ENCODE measurements at places on chromosomes 2 and 18.

DNA sequence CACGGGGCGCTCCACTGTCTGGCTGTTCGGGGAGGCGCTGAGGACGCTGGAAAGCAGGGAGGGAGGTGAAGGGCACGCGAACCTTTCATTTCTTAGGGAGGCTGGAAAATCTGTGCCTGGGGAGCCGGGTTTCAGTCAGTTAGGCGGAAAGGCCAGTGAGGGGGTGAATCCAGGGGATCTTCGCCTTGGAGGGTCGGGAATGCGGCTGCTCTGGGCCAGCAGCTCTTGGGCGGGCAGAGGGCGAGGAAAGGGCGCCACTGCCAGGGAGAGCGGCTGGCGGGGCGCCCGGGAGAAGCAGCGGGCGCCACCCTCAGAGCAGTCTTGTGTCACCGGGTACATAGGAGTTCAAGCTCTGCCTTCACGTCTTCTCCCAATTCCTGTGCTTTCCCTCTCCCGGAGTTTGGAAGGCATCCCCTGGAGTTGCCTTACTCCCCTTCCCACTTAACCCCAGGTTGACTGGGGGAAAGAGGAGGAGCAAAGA is 1.4 kb downstream of the CCDC85A start:
- DNase-seq = no peak
- no peaks in the 10 kb centered on the region for H3K36me3 ChIP-seq

DNA sequence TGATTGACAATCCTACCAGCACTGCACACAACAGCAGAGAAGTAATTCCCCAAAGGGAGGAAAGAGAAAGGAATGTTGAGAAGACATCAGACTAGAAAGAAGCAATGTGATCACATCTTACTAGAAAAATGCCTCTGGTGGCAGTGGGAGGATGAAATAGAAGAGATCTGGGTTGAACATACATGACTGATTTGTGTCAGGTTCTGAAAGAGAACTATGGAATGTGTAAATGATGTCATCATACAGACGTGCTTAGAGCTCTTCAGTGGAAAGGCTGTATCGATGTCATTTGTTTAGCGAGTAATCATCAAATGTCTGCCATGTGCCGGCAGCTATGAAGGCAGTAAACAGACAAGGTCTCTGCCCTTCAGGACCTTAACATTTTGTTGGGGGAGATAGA is 24.9 kb downstream of the GORASP2 start:
- H3K36me3 ChIP-seq = peaks cover 95% of the 10 kb centered on the region
- no peak overlapping the region for H3K4me3 ChIP-seq
- H3K27me3 ChIP-seq = peaks cover 3% of the 10 kb centered on the region
- H3K27ac ChIP-seq = no peak overlapping the region
- no peaks in the 10 kb centered on the region for H3K4me1 ChIP-seq

DNA sequence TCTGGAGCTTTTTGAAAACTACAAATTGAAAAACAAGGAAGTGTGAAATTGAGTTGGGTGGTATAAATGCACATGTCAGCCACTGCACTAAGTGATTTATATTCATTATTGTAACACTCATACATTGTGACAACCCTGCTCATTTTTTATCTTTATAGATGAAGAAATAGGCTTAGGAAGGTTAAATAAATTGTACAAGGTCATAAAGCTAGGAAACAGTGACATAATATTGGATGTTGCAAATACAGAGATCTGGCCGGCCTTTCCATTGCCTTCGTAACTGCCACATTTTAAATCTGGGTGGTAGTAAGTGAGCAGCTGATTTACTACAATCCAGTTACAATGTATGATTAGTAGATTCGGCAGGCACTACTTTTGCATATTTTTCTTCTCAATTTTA is 76.6 kb upstream of the LPIN2 start:
- H3K4me3 ChIP-seq = no peak overlapping the region
- H3K4me1 ChIP-seq = no peaks in the 10 kb centered on the region
- no peaks in the 10 kb centered on the region for H3K27me3 ChIP-seq

DNA sequence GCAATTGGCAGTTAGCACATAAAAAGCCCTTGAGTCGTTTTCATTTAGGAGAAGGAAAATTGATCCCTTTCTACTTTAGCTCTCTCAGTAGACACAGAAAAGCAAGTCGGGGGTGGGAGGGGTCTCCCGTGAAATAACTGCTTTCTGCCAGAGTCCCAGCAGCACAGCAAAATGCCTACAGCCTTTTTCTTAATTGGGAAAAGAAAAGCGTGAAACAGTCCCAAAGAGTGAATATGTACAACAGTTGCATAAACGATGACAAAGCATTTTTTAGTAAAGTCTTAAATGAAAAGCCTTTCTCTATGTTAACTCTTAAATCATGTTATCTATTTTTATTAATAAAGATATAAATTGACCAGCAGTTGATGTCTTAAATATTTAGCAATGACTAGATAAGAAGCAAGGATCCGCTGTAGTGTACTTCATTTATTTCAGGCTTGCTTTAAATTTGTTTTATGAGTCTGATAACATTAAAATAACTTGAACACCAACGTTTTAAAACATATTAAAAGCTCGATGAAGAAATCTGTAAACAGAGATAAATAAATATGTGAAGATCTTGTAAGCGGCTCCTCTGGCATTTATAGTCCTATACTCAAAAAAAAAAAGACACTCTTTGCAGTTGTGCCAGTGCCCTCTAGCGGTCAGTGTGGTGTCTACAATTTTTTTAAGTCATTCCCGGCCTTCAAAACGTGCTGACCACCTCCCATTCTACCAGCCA is 42.3 kb upstream of the ATIC start:
- H3K36me3 ChIP-seq = no peaks in the 10 kb centered on the region
- H3K4me3 ChIP-seq = no peak overlapping the region
- H3K27me3 ChIP-seq = no peaks in the 10 kb centered on the region
- DNase-seq = no peak

DNA sequence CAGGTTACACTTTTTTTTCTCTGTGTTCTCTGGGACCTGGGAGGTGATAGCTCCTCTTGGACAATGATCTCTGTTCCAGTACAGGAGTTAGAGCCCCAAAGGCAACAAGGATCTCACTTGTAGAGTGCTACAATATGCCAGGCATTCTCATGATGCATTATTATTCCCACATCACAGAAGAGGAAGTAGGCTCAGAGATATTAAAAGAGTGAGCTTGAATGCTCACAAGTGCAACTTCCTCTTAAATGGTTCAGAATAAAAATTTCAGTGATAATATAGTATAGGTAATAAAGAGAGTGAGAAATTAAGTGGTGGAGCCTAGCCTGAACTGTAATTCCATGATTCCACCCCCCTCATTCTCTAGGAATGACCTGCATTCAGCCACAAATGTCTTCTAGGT is 21.4 kb downstream of the POLE4 start:
- DNase-seq = no peak
- no peaks in the 10 kb centered on the region for H3K27me3 ChIP-seq
- no peaks in the 10 kb centered on the region for H3K36me3 ChIP-seq

DNA sequence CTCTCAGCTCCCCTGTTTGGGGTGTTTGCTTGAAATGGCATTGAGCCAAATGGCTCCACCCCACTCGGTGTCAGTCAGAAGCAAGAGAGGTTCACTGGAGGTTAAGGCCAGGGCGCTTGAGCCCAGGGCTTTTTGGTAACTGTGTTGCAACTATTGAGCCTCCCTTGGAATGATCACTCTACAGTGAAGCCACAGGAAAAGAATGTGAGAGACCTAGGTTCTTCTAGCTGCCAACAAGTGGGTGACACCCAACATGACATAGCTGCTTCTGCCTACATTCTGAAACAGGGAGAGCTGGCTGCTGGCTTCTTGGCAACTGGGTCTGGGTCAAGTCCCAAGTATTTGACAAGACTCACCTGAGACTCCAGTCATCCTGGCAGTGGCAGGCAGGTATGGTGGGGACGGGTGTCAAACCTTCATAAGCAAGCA is 7.1 kb upstream of the GRHL1 start:
- H3K4me1 ChIP-seq = peaks cover 6% of the 10 kb centered on the region
- no peak for DNase-seq
- H3K27ac ChIP-seq = no peak overlapping the region
- no peak overlapping the region for H3K4me3 ChIP-seq
- no peaks in the 10 kb centered on the region for H3K27me3 ChIP-seq

DNA sequence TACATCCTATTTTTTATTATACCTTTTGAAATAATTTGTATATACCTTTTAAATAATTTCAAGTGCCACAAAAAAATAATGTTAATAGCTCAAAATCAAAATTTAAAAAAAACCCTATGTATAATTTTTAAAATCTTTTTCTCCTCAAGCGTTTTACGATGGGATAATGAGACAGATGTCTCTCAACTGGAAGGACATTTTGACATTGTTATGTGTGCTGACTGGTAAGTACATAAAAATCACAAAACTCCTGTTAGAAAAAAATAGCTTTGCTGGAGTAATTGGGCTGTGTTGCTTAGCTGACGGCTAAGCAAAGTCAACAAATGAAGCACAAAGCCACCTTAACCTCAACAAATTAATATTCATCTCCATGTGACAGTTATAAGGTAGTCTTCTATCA is 198.0 kb upstream of the SIX3 start:
- H3K27me3 ChIP-seq = no peaks in the 10 kb centered on the region
- no peak for DNase-seq
- no peak overlapping the region for H3K4me3 ChIP-seq
- no peaks in the 10 kb centered on the region for H3K36me3 ChIP-seq

DNA sequence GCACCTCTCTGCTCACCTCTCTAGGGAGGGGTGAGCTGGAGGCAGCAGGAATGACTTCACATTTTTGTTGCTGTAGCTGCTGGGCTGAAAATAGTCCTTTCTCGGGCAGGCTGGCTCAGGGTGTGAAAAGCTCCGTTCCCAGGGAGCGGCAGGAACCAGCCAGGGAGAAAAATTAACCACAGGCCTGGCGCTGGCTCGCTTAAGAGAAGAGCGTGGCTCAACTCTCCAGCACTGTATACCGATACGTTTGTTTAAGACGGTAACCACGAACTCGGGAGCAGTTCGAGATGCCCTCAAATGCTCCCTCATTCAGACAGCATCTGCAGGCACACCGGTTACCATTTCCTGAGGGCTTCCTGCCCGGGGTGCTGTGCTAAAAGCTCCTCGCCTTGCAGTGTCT is 129.6 kb downstream of the CELF4 start:
- no peak overlapping the region for H3K4me3 ChIP-seq
- no peaks in the 10 kb centered on the region for H3K27me3 ChIP-seq
- no peak for DNase-seq
- peaks cover 3% of the 10 kb centered on the region for H3K4me1 ChIP-seq

DNA sequence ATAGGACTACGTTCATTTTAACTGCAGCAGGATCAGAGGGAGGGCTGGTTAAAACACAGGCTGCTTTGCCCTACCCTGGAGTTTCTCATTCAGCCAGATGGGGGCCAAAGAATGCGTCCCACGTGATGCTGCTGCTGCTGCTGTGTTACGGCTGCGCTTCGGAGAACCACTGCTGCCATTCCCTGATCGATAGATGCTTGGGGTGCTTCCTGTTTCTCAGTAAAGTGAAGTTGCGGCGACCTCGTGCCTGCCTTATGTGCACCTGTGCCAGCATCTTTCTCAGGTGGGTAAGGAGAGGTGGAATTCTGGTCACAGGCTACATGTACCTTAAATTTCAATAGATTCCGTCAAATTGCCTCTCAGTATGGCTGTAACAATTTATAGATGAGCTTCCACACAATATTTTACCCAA is 24.7 kb upstream of the TOGARAM2 start:
- H3K27ac ChIP-seq = no peak overlapping the region
- no peaks in the 10 kb centered on the region for H3K27me3 ChIP-seq
- DNase-seq = no peak
- H3K36me3 ChIP-seq = no peaks in the 10 kb centered on the region
- peak overlapping the region; percentile 6 for H3K4me3 ChIP-seq

DNA sequence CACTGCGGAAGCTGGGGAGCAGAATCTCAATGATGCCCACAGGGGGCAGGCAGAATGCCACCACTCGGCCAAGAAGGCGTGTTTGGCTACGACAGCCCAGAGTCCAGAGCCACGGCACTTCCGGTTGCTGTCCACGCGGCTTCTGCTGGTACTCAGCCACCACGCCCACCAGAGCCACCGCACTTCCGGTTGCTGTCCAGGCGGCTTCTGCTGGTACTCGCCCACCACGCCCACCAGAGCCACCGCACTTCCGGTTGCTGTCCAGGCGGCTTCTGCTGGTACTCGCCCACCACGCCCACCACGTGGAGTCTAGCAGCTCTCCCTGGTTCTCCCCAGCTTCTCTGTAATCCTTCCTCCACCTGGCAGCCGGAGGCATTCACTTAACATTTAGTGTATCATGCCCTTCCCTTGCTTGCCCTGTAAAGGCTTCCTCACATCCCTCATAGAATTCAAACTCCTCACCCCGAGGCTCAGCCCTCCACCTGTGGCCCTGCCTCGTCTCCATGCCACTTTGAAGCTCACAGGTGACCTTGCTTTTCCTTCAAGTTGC is 40.1 kb upstream of the APCDD1 start:
- H3K4me1 ChIP-seq = peaks cover 27% of the 10 kb centered on the region
- H3K27ac ChIP-seq = no peak overlapping the region
- H3K4me3 ChIP-seq = no peak overlapping the region
- H3K27me3 ChIP-seq = no peaks in the 10 kb centered on the region

GRCh38 chr2:233708942-233709341 is 3.8 kb upstream of the UGT1A5 start:
- no peak overlapping the region for H3K27ac ChIP-seq
- DNase-seq = no peak
- no peaks in the 10 kb centered on the region for H3K27me3 ChIP-seq
- H3K36me3 ChIP-seq = no peaks in the 10 kb centered on the region
- no peak overlapping the region for H3K4me3 ChIP-seq

DNA sequence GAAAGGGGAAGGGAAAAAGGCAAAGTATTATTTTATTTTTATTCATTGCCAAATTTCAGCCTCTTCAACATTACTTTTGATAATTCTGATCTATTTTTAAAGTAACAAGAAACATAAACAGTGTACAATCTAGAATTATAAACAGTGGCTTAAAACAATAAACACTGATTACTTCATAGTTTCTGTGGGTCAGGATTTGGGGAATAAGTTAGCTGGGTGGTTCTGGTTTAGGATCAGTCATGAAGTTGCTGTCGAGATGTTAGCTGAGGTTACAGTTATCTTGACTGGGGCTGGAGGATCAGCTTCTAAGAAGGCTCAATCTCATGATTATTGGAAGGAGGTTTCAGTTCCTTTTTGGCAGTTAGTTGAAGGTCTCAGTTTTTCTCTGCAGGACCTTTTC is 109.2 kb downstream of the SCN2A start:
- H3K36me3 ChIP-seq = no peaks in the 10 kb centered on the region
- no peak for DNase-seq
- H3K4me1 ChIP-seq = no peaks in the 10 kb centered on the region
- no peak overlapping the region for H3K27ac ChIP-seq
- H3K27me3 ChIP-seq = no peaks in the 10 kb centered on the region

DNA sequence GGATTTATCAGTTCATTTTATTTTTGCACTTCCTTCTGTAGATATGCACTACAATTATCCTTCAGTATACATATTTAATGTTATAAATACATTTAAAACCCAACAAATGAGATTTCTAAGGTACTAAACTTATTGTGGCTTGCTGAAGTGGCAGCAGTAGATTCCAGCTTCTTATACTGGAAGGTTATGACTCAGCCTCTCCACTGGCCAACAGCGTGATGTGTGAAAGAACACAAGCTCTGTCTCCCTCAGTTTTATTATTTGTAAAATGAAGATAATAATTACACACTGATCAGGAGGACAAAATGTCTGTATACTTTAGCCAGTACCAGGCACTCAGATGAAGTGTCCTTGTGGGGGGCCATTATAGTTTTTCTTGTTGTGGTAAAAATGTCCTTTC is 1147.1 kb downstream of the CNTNAP5 start:
- peaks cover 31% of the 10 kb centered on the region for H3K4me1 ChIP-seq
- H3K27me3 ChIP-seq = no peaks in the 10 kb centered on the region
- DNase-seq = no peak
- H3K36me3 ChIP-seq = no peaks in the 10 kb centered on the region
- H3K27ac ChIP-seq = no peak overlapping the region
- H3K4me3 ChIP-seq = no peak overlapping the region
